ENCODE measurements at places on chromosomes 13 and 19. TPM values are rescaled to one million over a fixed set of nuclear protein-coding genes. Genes with fewer than 3 reads are reported as not detected.
A peak's percentile ranks its signal among the peaks of the same experiment; 100 is the strongest.

DNA sequence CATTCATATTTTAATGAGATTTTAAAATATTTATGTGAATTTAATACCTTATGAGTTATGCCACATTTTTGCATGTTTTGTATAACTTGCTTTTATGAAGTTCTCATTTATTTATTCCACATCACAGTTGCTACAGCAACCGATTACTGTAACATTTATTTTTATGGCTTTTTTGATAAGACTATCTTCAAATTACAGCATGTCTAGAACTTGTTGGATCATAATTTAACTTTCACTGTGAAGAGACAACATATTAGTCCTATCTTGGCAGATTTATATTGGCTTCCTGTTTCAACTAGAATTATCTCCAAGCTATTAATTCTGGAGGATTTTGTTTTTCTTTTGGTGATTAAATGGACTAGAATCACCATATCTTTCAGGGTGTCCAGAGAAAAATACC lies 793.7 kb upstream of the SLITRK5 start:
- no peak overlapping the region for H3K4me3 ChIP-seq
- DNase-seq: no peak
- H3K27me3 ChIP-seq: no peaks in the 10 kb centered on the region
- no peaks in the 10 kb centered on the region for H3K4me1 ChIP-seq
- no peaks in the 10 kb centered on the region for H3K36me3 ChIP-seq

- no peaks in the 10 kb centered on the region for H3K36me3 ChIP-seq
- no peak overlapping the region for H3K27ac ChIP-seq
- no peak for DNase-seq
- H3K4me1 ChIP-seq: peaks cover 2% of the 10 kb centered on the region
- H3K27me3 ChIP-seq: no peaks in the 10 kb centered on the region
- H3K4me3 ChIP-seq: no peak overlapping the region
These were observed 7.0 kb downstream of the SEMA6B start for GRCh38 chr19:4552525-4552819.

ZNF121 gene
- 44.5 TPM for total RNA-seq

- no peak for DNase-seq
- H3K4me1 ChIP-seq: no peaks in the 10 kb centered on the region
- H3K4me3 ChIP-seq: no peak overlapping the region
- no peak overlapping the region for H3K27ac ChIP-seq
These were observed 17.0 kb upstream of the ZNF460 start for GRCh38 chr19:57263244-57263741.

DNA sequence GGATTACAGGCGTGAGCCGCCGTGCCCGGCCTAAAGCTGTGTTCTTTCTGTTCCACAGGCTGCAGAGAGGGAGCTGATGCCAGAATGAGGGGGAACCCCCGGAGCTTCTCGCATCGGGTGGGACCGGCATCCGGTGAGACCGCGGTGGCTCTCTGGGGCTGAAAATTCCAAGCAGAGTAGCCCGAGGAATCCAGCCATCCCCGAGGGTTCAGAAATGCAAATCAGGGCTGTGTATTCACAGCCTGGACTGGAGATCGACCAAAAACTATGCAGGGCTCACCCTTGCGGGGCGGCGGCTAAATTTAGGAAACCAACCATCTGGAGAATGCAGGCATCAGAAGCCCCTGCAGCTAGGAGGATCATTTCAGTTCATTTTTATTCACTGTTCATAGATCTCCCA lies 99.2 kb downstream of the GNG7 start:
- peaks cover 28% of the 10 kb centered on the region for H3K4me1 ChIP-seq
- H3K27ac ChIP-seq: peak overlapping the region; percentile 57
- no peaks in the 10 kb centered on the region for H3K36me3 ChIP-seq

HSH2D gene
- 9.6 TPM for total RNA-seq

PRKD2 gene
- total RNA-seq: 18.9 TPM

DNA sequence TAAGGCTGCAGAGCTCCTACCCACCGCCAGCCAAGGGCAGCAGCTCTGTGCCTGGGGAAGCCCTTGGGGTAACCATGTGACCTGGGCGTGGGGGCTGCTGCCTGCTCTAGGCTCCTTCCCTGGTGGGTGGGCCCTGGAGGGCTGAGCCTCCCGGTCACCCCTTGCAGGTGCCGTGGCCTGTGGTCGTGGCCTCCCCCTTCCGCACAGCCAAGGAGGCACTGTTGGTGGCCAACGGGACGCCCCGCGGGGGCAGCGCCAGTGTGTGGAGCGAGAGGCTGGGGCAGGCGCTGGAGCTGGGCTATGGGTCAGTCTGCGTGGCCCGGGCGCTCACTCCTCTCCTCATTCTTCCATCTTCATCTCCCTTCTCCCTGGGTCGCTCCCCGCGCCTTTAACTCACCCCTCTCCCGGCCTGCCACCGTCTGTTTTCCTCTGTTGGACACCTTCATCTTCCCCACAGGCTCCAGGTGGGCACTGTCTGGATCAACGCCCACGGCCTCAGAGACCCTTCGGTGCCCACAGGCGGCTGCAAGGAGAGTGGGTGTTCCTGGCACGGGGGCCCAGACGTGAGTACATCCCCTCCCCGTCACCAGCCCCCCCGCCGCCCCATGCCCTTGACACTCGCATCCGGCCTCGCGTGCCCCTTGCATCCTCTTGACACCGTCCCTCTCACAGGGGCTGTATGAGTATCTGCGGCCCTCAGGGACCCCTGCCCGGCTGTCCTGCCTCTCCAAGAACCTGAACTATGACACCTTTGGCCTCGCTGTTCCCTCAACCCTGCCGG lies 9.9 kb upstream of the FLT3LG start:
- H3K4me1 ChIP-seq: no peaks in the 10 kb centered on the region
- no peak overlapping the region for H3K4me3 ChIP-seq
- H3K36me3 ChIP-seq: peaks cover 7% of the 10 kb centered on the region
- DNase-seq: no peak
- no peaks in the 10 kb centered on the region for H3K27me3 ChIP-seq

- H3K27me3 ChIP-seq: no peaks in the 10 kb centered on the region
- no peak overlapping the region for H3K4me3 ChIP-seq
- DNase-seq: no peak
- no peak overlapping the region for H3K27ac ChIP-seq
- H3K36me3 ChIP-seq: no peaks in the 10 kb centered on the region
These were observed 161.4 kb downstream of the PTPRS start for GRCh38 chr19:5179256-5179655.

GRCh38 chr13:50549221-50549942 lies 294.1 kb downstream of the DLEU7 start:
- DNase-seq: no peak
- H3K4me3 ChIP-seq: no peak overlapping the region
- H3K4me1 ChIP-seq: no peaks in the 10 kb centered on the region
- no peaks in the 10 kb centered on the region for H3K27me3 ChIP-seq

KANK2 gene
- 133 TPM for total RNA-seq

- H3K27ac ChIP-seq: peak overlapping the region; percentile 64
- H3K27me3 ChIP-seq: no peaks in the 10 kb centered on the region
- H3K4me1 ChIP-seq: peaks cover 47% of the 10 kb centered on the region
- H3K4me3 ChIP-seq: no peak overlapping the region
These were observed 38.8 kb downstream of the POLR1D start for GRCh38 chr13:27660511-27660910.

- no peaks in the 10 kb centered on the region for H3K27me3 ChIP-seq
- H3K36me3 ChIP-seq: no peaks in the 10 kb centered on the region
- DNase-seq: no peak
- H3K4me3 ChIP-seq: no peak overlapping the region
- H3K27ac ChIP-seq: no peak overlapping the region
These were observed 485.5 kb downstream of the DIAPH3 start for GRCh38 chr13:59677966-59678814.

GRCh38 chr19:46176116-46176860 lies 28.2 kb downstream of the IGFL2 start:
- DNase-seq: no peak
- no peaks in the 10 kb centered on the region for H3K4me1 ChIP-seq
- H3K4me3 ChIP-seq: no peak overlapping the region
- no peak overlapping the region for H3K27ac ChIP-seq

- DNase-seq: no peak
- H3K27ac ChIP-seq: no peak overlapping the region
- no peaks in the 10 kb centered on the region for H3K4me1 ChIP-seq
These were observed 2363.8 kb downstream of the PCDH9 start for GRCh38 chr13:64866331-64866730.

GRCh38 chr19:30217461-30217860 lies 154.7 kb upstream of the ZNF536 start:
- no peaks in the 10 kb centered on the region for H3K36me3 ChIP-seq
- no peak overlapping the region for H3K27ac ChIP-seq
- no peak for DNase-seq
- peaks cover 2% of the 10 kb centered on the region for H3K4me1 ChIP-seq
- H3K27me3 ChIP-seq: no peaks in the 10 kb centered on the region

RAB3A gene
- total RNA-seq: 8.2 TPM

DNA sequence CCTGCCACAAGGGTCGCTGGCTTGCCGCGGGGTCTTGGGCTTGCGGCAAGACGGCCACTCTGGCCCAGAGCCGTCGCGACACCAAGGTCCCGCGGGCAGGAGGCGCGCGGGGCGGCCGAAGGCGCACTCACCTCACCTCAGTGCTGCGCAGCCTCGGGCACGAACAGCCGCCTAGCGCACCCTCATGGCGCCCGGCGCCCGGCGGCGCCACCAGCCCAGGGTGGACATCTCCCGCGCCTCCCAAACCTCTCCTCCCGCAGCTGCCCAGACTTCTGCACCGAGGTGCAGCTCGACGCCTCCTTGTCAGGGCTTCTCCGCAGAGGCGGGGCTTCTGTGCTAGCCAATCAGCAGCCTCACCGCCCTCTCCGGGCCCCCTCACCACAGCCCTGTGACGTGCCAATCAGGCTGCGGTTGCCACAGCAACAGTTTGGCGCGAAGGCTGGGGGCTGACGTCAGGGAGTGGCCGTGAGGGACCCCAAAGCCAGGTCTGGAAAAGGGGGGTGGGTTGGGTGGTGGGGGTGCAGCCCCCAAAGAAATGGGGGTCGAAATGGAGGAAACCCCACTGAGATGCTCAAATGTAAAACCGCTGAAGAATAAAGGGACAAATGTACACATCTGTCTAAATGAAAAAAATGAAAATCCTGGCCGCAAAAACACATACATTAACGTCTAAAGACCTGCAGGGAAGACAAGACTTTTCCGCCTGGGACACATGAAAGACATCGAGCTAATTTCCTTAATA lies at the start of the genes PEG3 and ZIM2:
TSS of gene PEG3 (minus strand) at position 276 of the 742 bp plus-strand sequence. CDS start 16,071 bp downstream, outside the sequence.
TSS of gene ZIM2 (minus strand) at position 276 of the 742 bp plus-strand sequence. CDS start 16,449 bp downstream, outside the sequence.
- peak within 1 kb of the TSS; percentile 4 for H3K4me3 ChIP-seq
- H3K36me3 ChIP-seq: no peaks in the 10 kb centered on the region
- peaks cover 16% of the 10 kb centered on the region for H3K4me1 ChIP-seq
- H3K27ac ChIP-seq: peak within 1 kb of the TSS; percentile 83
- DNase-seq: peak; percentile 55
- H3K27me3 ChIP-seq: no peaks in the 10 kb centered on the region

RNF113B gene
- total RNA-seq: not detected

DNA sequence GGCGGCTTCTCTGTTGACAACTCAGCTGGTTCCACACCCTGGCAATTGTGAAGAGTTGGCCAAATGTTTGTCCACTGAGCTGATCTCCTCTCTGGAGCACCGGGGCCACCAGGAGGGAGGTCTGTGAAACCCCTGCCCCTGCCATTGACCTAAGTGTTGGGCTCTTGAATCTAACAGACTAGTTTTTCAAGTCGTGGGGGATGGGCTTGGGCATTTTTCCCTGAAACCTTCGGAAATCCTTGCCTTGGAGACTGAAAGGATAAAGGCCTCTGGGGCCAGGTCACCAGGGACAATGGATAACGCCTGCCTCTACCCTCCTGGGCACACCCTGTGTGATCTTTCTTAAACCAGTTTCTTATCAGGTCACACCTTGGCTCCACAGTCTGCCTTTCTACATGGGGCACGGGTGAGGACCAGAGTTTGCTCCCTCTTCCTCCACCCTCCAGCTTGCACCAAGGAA lies 881 bp downstream of the GEMIN7 start:
- peak overlapping the region; percentile 92 for H3K4me3 ChIP-seq
- H3K4me1 ChIP-seq: peaks cover 38% of the 10 kb centered on the region
- H3K27ac ChIP-seq: peak overlapping the region; percentile 70
- no peak for DNase-seq
- H3K27me3 ChIP-seq: no peaks in the 10 kb centered on the region
- no peaks in the 10 kb centered on the region for H3K36me3 ChIP-seq

GRCh38 chr13:51125495-51126226 lies 14.6 kb upstream of the C13orf42 start:
- H3K27me3 ChIP-seq: no peaks in the 10 kb centered on the region
- no peak overlapping the region for H3K4me3 ChIP-seq
- H3K27ac ChIP-seq: no peak overlapping the region
- H3K36me3 ChIP-seq: no peaks in the 10 kb centered on the region

GRCh38 chr19:32231691-32232090 lies 113.7 kb upstream of the ZNF507 start:
- peaks cover 4% of the 10 kb centered on the region for H3K27me3 ChIP-seq
- no peak overlapping the region for H3K4me3 ChIP-seq
- no peak for DNase-seq
- H3K27ac ChIP-seq: no peak overlapping the region
- H3K36me3 ChIP-seq: no peaks in the 10 kb centered on the region

DNA sequence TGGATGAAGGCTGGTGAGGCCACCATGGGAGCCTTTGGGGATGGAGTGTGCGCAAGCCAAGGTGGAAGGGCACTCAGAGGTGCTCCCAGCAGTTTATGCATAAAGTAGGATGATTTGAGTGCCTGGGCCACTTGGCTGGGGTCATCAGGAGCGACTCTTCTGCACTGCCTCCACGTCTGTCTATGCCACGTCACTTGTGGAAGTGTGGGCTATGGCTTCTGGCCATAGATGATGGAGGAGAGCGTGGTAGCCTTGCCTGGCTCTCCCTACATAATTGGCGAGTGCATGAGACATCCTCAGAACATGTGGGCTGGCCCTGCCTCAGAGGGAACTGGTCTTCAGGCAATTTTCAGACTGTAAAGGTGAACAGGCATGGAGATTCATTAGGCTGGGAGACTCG lies 182.9 kb downstream of the TEX29 start:
- no peaks in the 10 kb centered on the region for H3K36me3 ChIP-seq
- no peaks in the 10 kb centered on the region for H3K4me1 ChIP-seq
- H3K27ac ChIP-seq: no peak overlapping the region
- H3K4me3 ChIP-seq: no peak overlapping the region
- no peaks in the 10 kb centered on the region for H3K27me3 ChIP-seq
- no peak for DNase-seq

- no peak overlapping the region for H3K27ac ChIP-seq
- DNase-seq: no peak
These were observed 23.5 kb upstream of the DLEU7 start for GRCh38 chr13:50866817-50867636.

ADGRE3 gene
- total RNA-seq: not detected

MARCHF2 gene
- 35.9 TPM for total RNA-seq

Data from body of pancreas (tissue), 4 donors.